ENCODE measurements at places on chromosomes 4 and X.

- DNase-seq = no peak
These were observed 1512.5 kb downstream of the STIM2 start for GRCh38 chr4:28373191-28373590.

- no peak for DNase-seq
These were observed 41.9 kb upstream of the PDLIM3 start for GRCh38 chr4:185576962-185577950.

- no peak for DNase-seq
These were observed 1607.9 kb upstream of the TENM3 start for GRCh38 chr4:180635281-180635680.

DNA sequence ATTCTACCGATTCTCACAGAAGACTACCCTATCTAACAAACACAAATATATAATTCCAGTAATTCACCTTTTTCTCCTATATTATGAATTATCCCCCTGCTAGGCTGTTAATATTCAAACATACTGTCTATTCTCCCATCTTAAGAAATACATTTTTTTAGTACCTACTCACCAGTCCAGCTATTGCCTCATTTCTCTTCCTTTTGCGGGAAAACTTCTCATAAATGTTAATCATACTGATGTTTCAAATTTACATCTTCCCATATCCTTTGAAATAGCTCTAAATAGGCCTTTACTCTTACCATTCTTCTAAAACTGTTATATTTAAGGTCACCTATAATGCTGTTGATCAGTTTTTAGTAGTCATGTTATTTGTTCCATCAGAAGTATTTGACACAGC lies 759.1 kb upstream of the SLIT2 start:
- DNase-seq = no peak

DNA sequence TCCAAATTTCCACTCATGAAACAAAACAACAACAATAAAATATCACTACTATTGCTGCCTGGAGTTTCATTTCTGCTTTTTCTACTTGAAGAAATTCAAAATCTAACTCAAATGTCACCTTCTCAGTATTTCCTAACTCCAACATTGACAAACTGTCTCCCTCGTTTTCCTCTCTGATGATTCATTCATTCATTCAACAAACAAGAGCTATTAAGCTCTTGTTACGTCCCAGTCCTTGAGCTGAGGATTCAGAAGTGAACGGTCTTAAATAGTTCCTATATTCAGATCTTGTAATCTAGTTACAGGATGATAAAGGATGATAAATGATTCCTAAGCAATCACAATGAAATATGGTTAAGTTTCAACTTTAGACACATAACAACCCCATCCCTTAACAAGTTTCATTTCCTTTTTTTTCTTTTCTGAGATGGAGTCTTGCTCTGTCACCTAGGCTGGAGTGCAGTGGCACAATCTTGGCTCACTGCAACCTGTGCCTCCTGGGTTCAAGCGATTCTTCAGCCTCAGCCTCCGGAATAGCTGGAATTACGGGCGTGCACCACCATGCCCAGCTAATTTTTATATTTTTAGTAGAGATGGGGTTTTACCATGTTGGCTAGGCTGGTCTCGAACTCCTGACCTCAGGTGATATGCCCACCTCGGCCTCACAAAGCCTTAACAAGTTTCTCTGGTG lies 1.7 kb downstream of the SLC9B2 start:
- no peak for DNase-seq

DNA sequence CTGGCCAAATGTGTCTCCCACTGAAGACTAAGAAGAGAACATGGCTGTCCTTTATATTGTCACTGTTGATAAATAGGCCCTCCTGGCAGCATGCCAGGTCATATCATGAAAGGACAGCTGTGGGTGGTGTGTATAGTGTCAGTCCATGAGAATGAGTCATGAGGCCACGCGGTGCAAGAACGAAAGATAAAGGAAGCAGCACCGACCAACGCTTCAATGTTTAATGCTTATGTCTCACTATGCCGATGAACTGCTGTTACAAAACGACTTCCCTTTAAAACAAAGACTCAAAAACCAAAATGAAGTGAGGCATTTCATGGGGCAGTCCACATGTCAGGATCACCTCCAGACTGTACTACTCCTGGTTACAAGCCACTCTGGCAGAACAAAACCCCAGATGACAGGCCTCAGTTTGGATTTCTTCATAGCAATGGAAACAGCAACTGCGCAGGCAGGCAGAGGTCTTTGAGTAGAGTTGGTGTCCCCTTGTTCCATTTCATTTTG lies 5.2 kb upstream of the TCEANC start:
- DNase-seq = no peak

GRCh38 chr4:160772668-160773067 lies 1391.1 kb downstream of the FSTL5 start:
- DNase-seq = no peak

DNA sequence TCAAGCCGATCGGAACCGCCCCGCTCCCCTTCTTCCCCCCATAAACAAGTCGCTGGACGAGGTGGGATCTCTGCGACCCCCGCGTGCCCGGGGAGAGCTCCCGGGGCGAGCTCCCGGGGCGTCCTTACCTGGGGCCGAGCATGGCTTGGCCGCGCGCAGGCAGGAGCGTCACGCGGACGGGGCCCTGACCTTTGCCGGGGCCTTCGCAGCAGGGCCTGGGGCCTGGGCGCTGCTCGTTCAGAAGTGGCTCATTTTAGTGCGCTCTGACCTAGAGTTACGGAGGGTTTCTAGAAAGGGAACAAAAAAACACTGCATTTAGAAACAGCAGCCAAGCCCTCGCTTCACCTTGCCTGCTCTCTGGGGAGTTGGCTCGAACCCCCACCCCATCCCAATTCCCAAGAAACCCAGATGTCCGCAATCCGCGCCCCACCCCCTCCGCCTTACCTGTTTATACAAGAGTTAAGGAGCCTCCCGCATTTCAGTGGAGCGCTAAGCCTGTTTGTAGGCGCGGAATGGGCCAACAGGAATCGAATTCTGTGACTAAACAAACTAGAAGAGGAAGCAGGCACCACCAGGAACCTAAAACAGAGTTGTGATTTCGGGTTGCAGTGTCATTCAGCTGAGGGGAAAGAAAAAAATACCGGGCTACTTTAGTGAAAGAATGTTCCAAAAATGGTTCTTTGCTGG lies 814 bp upstream of the RBM47 start:
- no peak for DNase-seq

- no peak for DNase-seq
These were observed 83.4 kb upstream of the PACRGL start for GRCh38 chr4:20616848-20617247.

DNA sequence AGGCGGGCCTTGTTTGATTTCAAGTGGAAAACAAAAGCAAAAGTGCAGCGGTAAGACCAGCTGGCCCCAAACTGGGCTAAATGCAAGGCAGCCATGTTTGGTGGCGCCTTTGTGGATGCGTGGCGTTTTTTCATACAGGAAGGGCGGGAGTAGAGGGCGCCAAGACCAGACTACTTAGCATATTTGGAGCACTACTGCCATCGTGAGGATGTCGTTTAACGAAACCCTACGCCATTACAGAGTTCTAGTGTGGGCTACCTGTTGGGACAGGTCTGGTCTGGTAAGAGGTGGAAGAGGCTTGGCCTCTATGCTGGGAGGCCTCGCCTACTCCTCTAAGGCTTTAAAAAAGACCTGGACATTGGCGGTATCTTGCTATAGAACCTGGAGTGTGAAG lies 230.7 kb upstream of the STK26 start:
- DNase-seq = peak; percentile 90

DNA sequence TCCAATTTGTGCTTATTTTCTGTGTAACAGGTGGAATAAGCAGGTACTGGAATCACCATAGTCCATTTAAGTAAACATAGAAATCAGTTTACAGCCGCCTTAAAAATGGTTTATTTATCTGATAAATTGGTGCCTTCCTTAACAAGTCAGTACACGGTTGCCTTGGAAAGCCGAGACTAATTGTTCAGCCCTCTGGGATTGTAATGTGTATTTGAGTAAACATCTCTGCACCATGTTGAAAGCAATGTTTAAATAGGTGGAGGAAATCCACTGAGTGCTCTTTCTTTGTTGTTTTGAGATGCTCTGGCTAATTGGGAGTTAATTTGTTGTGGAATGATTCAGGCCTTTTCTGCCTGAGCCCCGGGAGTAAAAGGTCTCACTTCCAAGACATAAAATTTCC lies 45.7 kb upstream of the ADRA2C start:
- no peak for DNase-seq

DNA sequence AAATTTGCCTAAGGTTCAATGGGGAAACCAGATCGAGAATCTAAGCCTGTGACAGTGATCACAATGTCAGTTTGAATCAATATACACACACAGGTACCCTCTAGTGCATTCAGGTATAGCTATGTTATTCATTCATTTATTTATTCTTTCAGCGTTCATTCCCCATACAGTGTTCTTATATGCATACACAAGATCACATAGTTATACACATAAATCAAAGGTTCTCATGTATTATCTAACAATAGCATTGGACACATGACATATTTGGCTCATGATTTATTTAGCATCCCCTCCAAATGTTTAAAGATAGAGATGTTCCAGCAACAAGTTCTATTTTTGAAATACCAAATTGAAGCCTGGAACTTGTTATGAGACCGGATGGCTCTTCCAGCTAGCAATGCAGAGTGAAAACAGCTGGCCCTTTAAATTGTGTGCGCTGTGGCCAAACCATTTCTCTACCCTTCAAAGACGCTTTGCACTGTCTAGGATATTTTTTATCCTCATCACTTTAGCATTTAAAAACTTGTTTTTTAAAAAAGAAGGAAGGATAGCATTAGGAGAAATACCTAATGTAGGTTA lies 131.0 kb downstream of the ATXN3L start:
- DNase-seq = no peak

- DNase-seq = no peak
These were observed 67.9 kb downstream of the COL25A1 start for GRCh38 chr4:109234596-109234995.

DNA sequence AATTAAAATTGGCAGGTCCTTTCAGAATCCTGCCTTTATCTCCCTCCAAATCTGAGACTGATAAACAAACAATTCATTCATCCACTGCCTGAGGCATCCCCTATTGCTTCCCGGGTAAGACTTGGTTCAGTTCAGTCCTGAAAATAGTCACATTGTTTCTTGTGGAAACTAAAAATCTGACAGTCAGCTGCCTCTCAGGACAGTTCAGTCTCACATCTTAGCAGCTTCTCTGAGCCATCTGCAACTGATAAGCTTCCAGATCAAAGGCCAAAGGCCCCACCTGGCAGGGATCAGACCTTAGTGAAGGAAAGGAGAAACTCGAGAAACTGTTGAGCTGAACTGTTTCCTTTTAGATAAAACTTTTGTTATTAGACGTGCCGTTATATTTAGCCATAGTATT lies 264.5 kb downstream of the IL15 start:
- no peak for DNase-seq

GRCh38 chrX:19776753-19777152 lies 110.6 kb downstream of the SH3KBP1 start:
- no peak for DNase-seq

GRCh38 chr4:82201805-82202641 lies 171.8 kb downstream of the HNRNPD start:
- no peak for DNase-seq

DNA sequence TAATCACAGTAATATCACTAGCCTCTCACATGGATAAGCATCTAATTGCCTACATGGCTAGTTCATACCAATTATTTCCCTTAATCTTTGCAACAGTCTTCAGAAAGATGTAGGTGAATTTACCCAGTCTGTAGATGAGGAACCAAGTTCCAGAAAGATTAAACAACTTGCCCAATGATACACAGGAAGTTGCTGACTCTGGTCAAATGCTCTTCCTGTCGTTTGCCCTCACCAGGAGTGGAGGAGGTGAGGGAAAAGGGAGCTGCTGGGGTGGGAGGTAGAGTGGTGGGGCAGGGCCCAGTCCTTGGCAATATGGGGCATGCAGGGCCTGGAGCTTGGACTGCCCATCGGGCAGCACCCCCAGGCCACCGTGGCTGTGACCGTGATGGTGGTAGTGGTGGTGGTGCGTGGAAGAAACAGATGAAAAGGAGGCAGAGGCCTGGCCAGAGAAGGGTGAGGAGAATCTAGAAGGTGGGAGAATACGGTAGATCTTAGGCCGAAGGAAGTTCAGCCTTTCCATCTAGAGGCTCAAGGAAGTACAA lies 2.3 kb upstream of the KDM5C start:
- DNase-seq = no peak

GRCh38 chr4:139189972-139190371 lies 13.0 kb upstream of the ELF2 start:
- no peak for DNase-seq

GRCh38 chr4:76607266-76607799 lies 172.3 kb downstream of the SHROOM3 start:
- DNase-seq = no peak

- no peak for DNase-seq
These were observed 119.3 kb downstream of the LDB2 start for GRCh38 chr4:16779028-16779675.

Measured in caudate nucleus (tissue), 63 donors.